Breast epithelium (tissue), 4 donors: ENCODE measurements at places on chromosomes 12 and 14. TPM values are rescaled to one million over a fixed set of nuclear protein-coding genes. Genes with fewer than 3 reads are reported as not detected.

Gene RNF212B
- total RNA-seq = not detected

Gene ADAMTS20
- not detected for total RNA-seq

Gene NDRG2
- total RNA-seq = 251 TPM

Gene PRORP
- total RNA-seq = 25.2 TPM

Gene ISM2
- total RNA-seq = 0.59 TPM

Gene HOXC12
- 0.15 TPM for total RNA-seq

Gene DPF3
- total RNA-seq = 0.32 TPM

Gene EML1
- total RNA-seq = 11.3 TPM

Gene LRRC43
- total RNA-seq = 2.3 TPM

Gene OTX2
- not detected for total RNA-seq

Gene PSMC6
- total RNA-seq = 89.9 TPM

Gene SPTB
- 0.88 TPM for total RNA-seq

Gene FOXG1
- not detected for total RNA-seq

Gene RBP5
- 2.9 TPM for total RNA-seq

Gene HSPA2
- total RNA-seq = 17.9 TPM

Gene ATP5MC2
- total RNA-seq = 306 TPM

Gene CLEC2A
- total RNA-seq = not detected

Gene KLRB1
- total RNA-seq = 1.5 TPM

Gene NANOG
- total RNA-seq = not detected

Gene KCNA5
- 0.66 TPM for total RNA-seq

Gene RPL41
- total RNA-seq = 4,429 TPM

Gene NR1H4
- total RNA-seq = 0.15 TPM

Gene TMEM253
- total RNA-seq = 0.44 TPM

Gene SIX6
- total RNA-seq = not detected

Gene NRIP2
- 1.2 TPM for total RNA-seq

Gene CMA1
- not detected for total RNA-seq

Gene IL31
- total RNA-seq = not detected

Gene PRIM1
- total RNA-seq = 8.3 TPM

Gene GON7
- total RNA-seq = 11.1 TPM

Gene AQP2
- total RNA-seq = not detected

Gene AQP5
- 3.1 TPM for total RNA-seq

Gene OVCH1
- 0.44 TPM for total RNA-seq

Gene ANKRD33
- total RNA-seq = not detected

Gene CRIP1
- 32.8 TPM for total RNA-seq

Gene BAG5
- 38.5 TPM for total RNA-seq

Gene GALNT6
- 5.8 TPM for total RNA-seq
